Dermis blood vessel endothelial cell (primary cell): ENCODE measurements at places on chromosomes 3 and 15. TPM values are rescaled to one million over a fixed set of nuclear protein-coding genes. Genes with fewer than 3 reads are reported as not detected.

- DNase-seq = no peak
Measured at GRCh38 chr3:104178680-104179079, 1188.0 kb upstream of the ALCAM start.

GRCh38 chr3:24086617-24087404 lies 141.7 kb downstream of the NR1D2 start:
- DNase-seq = no peak

DNA sequence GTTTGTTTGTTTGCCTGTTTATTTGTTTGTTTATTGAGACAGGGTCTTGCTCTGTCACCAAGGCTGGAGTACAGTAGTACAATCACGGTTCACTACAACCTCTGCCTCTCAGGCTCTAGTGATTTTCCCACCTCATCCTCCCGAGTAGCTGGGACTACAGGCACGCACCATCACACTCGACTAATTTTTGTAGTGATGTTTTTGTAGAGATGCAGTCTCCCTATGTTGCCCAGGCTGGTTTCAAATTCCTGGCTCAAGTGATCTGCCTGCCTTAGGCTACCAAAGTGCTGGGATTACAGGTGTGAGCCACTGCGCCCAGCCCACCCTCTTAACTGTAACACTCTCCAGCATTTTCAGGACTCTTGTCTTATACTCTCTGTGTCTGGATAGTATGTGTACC lies 26.7 kb downstream of the PLD1 start:
- DNase-seq = no peak

DNA sequence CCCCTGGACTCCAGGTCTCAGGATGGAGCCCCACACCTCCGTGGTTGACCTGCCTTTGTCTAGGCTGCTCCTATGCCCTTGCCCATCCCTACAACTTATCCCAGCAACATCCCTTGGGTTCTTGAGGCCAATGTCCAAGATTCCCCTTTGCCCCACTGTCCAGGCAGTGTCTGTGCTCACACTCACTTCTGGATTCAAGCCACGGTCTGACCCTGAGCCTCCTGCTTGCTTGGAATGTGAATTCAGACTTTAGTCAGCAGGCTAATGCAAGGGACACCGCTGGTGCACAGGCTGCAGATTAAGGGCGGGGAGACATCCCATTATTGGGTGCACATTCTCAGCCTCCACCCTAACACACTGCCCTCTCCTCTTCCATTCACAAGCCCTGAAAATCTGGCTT lies 154.1 kb downstream of the WNT5A start:
- DNase-seq = no peak

DNA sequence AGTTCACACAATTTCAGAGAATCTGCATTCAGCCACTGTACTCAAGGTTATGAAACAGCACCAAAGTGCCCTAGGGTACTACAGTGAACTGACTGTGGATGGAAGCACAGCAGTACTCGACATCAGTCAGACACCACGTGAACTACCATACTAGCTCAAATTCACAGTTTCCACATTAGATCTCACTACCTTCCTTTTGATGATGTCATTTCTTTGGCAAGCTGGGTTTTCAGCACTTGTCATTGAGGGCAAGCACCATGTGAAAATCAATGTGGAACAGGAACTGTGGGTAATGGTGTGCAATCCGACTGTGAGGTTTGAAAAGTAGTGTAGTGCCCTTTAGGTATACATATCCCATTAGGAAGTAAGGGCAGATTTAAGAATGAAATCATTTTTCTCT lies 110.5 kb upstream of the BFSP2 start:
- peak; percentile 62 for DNase-seq

- peak; percentile 86 for DNase-seq
Measured at GRCh38 chr3:14634763-14635400, 16.7 kb upstream of the CCDC174 start.

DNA sequence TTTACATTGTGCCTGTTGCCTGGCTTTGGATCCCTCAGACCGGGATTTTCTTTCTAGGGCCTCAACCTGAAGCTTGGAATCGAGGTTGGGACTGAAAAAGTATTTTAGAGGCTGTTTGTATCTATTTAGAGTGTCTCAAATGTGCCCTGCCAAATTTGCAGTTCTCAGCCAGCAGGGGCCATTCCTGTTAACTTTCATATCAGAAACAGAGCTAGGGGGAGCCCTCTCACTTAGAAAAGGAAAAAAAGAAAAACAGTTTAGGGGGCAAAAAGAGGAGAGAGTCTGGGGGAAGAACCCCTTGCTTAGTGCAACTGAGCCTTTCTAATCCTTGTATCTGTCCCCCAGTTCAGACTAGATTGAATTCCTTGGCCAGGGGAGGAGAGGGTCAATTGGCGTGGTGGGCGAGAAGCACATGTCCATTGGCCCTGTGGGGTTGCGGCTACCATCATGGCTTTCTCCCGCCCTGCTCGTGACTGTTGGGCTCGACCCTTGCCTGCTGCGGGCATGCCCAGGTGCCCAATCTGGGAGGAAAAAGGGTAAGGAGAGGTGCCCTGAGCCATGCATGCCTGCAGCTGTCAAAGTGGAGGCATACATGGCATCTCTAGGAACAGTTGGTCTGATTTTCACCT lies 101.6 kb downstream of the CFAP44 start:
- DNase-seq = no peak

DNA sequence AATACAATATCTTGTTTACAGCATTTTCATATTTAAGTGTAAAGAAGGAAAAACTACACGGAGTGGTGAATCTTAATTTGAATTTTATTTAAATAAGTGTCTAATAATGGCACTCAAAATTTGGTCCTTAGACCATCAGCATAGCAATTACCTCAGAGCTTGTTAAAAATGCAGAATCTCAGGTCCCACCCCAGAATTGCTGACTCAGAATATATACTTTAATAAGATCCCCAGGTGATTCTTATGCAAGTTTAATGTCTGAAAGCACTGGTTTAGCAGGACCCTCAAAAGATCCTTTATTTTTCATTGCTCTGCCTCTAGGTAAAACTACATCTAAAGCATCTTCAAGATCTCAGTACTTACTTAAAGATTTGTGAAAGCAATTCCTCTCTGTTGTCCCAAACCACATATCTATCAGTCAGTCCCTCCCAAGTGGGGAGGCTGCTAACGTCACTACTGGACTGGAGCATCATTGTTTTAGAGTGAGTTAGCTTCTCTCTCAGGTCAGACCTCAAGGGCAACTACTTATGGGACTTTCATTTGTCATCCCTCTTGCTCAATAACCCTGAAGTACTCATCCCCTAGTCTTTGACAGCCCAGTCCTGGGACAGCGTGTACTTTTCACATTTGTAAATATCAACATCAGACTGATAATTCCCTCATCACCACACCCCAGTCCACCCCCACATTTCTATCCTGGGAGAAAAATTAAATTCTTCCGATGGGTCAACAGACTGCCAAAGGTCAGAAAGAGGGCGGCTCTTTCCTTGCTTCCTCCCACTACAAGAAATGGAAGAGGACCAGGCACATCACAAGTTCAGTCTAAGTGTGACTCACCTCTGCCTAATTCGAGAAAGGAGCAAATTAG lies 76.7 kb downstream of the CBLB start:
- no peak for DNase-seq

DNA sequence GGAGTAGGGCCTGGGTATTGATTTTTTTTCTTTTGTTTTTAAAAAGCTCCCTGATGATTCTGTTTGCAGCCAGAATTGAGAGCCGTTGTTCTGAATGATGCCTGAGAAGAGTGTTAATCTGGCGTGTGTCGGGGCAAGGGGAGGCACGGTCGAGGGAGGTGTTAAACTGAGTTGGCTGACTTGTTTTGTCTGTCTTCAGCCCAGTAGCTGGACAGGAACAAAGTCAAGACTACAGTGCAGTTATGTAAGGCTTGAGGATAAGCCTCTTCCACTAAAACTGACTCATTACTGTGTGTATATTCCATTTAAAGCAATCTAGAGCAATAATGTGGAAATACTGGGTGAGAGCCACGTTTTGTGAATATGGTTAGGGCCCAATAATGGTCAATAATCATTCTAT lies 119.0 kb upstream of the DLG1 start:
- no peak for DNase-seq

GRCh38 chr3:154089421-154090420 lies 31.5 kb upstream of the ARHGEF26 start:
- DNase-seq = peak; percentile 36

DNA sequence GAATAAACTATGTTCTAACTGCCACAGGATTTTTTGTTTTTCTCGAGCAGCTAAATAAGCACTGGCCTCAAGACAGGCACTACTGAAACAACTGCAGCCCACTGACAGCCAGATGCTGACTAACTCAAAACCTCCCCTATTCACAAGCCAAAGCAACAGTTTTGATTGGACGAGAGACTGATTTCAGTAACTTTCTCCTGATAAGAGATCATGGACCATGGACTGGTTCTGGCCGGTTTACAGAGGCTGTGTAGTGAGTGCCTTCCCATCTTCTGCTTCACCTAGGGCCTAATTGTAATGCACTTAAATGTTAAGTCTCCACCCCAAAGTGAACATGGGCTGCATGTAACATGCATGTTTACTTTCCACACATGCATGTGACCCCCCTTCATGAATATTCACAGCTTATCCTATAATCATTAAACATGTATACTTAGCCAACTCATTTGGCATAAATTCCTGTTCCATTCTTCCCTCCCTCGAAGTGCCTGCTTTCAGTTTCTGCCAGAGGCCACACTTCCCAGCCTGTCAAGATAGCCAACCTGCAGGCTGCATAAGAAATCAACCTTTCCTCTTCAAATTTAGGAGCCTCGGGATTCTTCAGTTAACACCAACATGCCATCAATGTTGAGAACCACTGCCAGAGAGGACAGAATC lies 108.2 kb downstream of the ULK4 start:
- DNase-seq = no peak

- no peak for DNase-seq
Measured at GRCh38 chr3:24435584-24435983, 59.1 kb downstream of the THRB start.

DNA sequence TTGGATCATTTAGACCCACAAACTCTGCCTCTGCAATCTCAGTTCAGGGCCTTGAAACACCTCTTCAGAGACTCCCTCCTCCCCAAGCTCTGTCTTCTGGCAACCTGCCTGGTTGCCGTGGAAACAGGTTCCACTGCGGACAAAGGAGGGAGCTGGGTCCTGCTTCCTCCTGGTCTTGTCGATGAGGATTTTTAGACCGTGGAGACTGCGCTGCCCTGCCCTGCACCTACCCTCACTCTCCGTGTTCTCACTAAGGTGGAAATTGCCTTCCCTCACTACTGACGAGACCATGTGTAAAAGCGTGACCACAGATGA lies at the start of gene RTP1:
RTP1 (plus strand) TSS at position 152 of the 315 bp plus-strand sequence; CDS start at position 182, 30 bp downstream.
- no peak for DNase-seq

GRCh38 chr3:160678292-160678842 lies 1.4 kb downstream of the ARL14 start:
- DNase-seq = peak; percentile 62

GRCh38 chr15:55993804-55994560 lies 570 bp upstream of the NEDD4 start:
- peak; percentile 63 for DNase-seq

DNA sequence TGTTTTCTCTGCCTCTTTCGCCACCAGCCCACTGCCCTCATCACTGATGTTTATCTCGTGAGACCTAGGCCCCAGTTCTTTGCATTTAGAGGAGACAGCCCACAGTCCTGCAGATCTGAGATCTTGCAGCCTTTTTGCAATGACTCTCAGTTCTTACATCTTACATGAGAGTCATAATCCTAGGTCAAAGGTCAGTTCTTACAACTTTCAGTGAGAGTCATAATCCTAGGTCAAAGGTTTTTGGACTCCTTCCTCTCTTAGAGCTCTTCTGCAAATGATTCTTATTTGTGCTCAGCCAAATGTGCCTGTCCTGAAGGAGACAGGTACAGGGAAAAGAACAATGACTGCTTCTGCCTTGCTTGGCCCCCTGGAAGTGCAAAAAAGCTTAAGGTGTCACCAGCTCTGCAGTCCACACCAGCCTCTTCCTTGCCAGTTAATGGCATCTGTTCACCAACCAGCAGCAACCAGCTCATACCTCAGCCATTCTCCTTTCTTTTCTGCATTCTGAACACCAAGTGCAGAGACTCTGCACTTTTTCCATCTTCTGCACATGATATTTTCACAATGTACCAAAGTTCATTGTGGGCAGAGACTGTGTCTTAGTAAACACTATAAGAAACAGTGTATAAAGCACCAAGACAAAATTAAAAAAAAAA lies 67.1 kb downstream of the ABHD5 start:
- no peak for DNase-seq

DNA sequence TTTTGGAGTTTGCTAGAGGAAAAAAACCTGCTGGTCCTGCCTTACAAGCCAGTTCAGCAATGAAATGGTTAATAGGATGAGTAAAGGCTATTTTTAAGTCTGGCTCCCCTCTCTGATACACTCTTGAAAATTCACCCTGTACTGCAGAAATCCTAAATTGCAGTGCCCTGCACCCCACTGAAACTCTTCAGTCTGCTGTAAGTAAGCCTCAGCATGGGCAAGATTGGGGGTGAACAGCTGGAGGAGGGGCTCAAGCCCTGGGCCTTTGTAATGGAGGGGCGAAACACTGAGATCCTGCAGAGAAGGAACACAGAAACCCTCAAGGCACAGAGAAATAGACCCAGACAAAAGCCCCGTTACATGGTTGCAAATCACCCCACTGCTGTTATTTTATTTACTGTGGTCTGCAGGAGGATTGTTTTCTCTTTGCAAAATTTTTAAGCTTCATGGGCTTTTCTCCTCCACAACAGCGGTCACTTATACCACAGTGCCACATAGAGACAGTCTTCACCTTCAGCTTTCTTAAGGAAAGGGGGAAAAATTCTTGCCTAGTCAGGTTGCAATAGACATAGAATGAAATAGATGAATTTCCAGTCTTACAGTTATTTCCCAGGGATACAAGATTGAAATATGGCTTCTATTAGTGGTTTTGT lies 45.0 kb downstream of the SOX2 start:
- DNase-seq = no peak

- no peak for DNase-seq
Measured at GRCh38 chr3:139020036-139020867, 474 bp downstream of the PRR23B start.

DNA sequence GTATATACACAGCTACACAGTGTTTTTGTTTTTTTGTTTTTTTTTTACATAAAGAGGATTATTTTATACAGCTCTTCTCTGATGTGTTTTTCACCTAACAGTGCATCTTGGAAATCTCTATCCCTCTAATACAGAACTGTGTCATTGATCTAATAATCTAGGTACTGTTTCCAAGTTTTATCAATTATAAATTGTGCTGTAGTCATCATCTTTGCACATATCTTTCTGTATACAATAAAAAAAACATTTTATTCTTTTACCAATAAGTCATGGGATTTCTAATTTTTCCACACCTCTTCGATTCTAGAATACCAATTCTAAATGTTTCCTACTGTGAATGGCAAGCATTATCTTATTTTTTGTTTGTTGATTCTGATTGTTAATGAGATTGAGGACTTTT lies 1.7 kb upstream of the PLSCR2 start:
- no peak for DNase-seq

FRMD4B gene
- 112 and 117 TPM in 2 replicates for total RNA-seq

LEKR1 gene
- 0.14 and 0.17 TPM in 2 replicates for total RNA-seq

AHSG gene
- 0.05 TPM in 1 of 2 replicates, not detected in the other for total RNA-seq

SEMA5B gene
- 0.05 TPM in 1 of 2 replicates, not detected in the other for total RNA-seq

SMCO1 gene
- not detected in 2 replicates for total RNA-seq

GP5 gene
- total RNA-seq = under 0.01 and 0.28 TPM in 2 replicates

B3GALNT1 gene
- total RNA-seq = 21.7 and 23.7 TPM in 2 replicates

TIMP4 gene
- total RNA-seq = 0.34 and 0.51 TPM in 2 replicates

GALNT15 gene
- total RNA-seq = 104 and 175 TPM in 2 replicates

ESYT3 gene
- not detected in 2 replicates for total RNA-seq

RLBP1 gene
- total RNA-seq = not detected in 2 replicates

CACNA2D2 gene
- total RNA-seq = not detected in 2 replicates

HRH1 gene
- total RNA-seq = 6.1 TPM in 2 replicates

BHLHE40 gene
- 7.5 and 16.0 TPM in 2 replicates for total RNA-seq

EPHB3 gene
- total RNA-seq = under 0.01 and 0.23 TPM in 2 replicates
